ENCODE measurements at places on chromosomes 4 and X.

GRCh38 chr4:145984563-145984962 is 45.9 kb upstream of the ZNF827 start:
- no peak for DNase-seq

DNA sequence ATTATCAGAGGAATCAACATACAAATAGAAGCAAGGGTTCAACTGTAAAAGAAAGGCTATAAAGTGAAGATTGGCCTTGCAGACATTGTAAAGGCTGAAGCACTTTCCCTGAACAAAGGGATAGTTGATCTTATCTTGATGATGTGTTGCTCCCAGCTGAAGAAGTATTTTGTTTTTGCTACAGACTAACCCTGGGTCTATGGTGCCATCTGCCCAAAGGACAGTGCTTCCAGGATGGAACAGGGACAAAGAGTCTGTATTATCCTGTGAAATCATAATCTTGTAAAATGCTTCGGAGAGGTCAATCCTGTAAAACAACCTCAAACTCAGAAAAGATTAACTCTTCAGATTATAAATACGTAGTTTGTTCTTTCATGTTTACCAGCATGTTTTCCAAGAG is 251.7 kb upstream of the ANKRD50 start:
- no peak for DNase-seq

GRCh38 chr4:169840554-169840953 is 82.8 kb upstream of the HPF1 start:
- no peak for DNase-seq

GRCh38 chrX:47221756-47222155 is 3.3 kb downstream of the CDK16 start:
- DNase-seq: no peak

GRCh38 chr4:118992149-118992548 is 103.5 kb downstream of the SYNPO2 start:
- no peak for DNase-seq

All from activated CD4-positive, alpha-beta T cell treated with anti-CD3 and anti-CD28 coated beads for 4 hours (primary cell).